ENCODE measurements at places on chromosomes 3 and 15.

DNA sequence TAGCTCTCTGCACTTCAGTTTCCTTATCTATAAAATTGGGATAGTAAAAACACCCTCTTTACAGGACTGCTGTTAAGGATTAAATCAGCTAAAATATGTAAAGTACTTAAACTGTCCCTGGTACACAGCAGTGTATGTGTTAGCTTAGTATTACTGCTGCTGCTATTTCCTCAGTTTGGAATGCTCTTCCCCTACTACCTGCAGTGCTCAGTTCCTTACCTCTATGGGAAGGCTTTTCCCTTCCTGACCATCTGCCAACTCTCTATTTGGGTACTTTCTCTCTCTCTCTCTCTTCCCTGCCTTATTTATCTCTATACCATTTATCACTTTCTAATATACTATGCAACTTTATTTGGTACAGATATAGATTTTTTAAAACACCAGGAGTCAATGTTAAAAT is 26.5 kb downstream of the KPNA4 start:
- no peak for DNase-seq

GRCh38 chr15:60917461-60918145 is 311.5 kb downstream of the RORA start:
- DNase-seq: no peak

GRCh38 chr15:22778796-22779195 is 7.6 kb upstream of the NIPA1 start:
- DNase-seq: no peak

- DNase-seq: no peak
Measured at GRCh38 chr3:186184021-186184420, 75.1 kb upstream of the ETV5 start.

- no peak for DNase-seq
Measured at GRCh38 chr3:42631620-42632019, 21.9 kb upstream of the ZBTB47 start.

DNA sequence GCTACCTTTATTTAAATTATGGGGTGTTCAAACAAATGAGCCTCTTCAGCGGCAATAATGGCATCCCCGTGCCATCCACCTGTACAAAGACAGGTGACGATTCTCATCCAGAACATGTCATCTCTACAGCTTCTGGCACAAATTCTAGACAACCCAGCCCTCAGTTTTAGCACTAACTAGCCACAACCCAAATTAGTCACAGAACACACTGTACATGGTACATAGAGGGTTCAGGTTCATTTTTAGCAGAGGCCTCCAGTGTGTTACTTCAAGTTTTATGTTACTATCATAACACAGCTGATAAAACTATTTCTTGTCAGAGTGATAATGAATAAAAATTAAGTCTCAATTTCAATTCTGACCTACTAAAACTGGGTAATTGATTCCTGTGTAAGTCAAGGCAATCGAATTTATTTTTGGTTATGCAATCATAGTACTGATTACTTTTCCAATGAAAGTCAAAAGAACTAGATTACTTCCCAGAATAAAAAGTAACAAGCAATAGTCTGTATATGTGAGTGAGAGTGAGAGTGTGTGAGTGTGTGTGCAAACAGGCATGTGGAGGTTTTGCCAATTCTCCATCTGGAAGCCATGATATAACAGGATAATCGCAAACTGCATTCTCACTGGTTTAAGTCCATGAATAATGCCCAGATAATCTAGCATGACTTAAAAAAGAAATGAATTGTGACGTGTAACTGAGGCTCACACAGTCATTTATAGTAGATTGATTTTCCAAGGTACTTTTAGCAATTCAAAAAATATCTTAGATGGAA is 37.4 kb downstream of the SHQ1 start:
- no peak for DNase-seq

DNA sequence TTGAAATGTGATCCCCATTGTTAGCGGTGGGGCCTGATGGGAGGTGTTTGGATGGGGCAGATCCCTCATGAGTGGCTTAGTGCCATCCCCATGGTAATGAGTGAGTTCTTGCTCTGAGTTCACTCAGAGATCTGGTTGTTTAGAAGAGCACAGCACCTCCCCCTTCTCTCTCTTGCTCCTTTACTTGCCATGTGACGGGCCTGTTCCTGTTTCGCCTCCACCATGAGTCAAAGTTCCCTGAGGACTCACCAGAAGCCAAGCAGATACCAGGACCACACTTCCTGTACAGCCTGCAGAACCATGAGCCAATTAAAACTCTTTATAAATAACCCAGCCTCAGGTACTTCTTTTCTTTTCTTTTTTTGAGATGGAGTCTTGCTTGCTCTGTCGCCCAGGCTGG is 46.6 kb downstream of the ANP32A start:
- DNase-seq: no peak

Measured in NCI-H1694 (cell line).